ENCODE measurements at places on chromosomes 12 and 14. TPM values are rescaled to one million over a fixed set of nuclear protein-coding genes. Genes with fewer than 3 reads are reported as not detected.
A peak's percentile ranks its signal among the peaks of the same experiment; 100 is the strongest.

DNA sequence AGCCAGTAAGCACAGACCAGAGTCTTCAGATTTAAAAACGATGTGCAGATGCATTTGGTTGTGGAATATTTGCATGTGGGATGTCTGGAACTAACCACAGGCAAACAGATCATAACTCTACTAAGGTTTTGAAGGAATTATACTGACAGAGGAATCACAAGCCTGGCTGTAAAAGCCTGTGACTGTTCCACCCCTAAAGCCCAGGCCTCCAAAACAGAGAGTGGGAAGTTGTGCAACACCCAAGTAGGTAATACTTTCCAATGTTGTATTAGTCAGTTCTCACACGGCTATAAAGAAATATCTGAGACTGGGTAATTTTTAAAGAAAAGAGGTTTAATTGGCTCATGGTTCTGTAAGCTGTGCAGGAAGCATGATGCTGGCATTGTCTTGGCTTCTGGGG lies 68.1 kb upstream of the DCD start:
- H3K27ac ChIP-seq, result no peak overlapping the region
- DNase-seq, result peak; percentile 52
- no peak overlapping the region for H3K4me3 ChIP-seq
- no peaks in the 10 kb centered on the region for H3K27me3 ChIP-seq
- peaks cover 16% of the 10 kb centered on the region for H3K4me1 ChIP-seq

NR1H4 gene
- not detected for polyA plus RNA-seq

CHGA gene
- polyA plus RNA-seq, result not detected

VRTN gene
- polyA plus RNA-seq, result not detected

HOXC10 gene
- polyA plus RNA-seq, result not detected

DNA sequence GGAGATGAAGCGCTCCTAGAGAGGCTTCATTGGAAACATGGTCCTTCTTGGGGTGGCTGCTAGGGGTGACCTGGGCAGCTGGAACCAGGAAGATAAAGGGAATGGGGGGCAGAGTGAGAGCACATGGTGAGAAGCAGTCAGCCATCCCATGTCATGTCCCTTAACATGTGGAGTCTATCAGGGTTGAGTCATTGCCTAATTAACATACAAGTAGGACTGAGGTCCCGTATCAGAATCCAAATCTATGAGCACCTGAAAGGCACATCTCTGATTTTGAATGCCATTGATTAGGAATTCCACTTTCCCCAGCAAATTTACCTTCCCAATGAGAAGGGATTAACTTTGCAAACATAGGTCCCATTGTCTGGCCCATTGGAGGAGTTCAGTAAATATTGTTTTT lies 20.3 kb upstream of the PPP1R1A start:
- H3K27me3 ChIP-seq, result no peaks in the 10 kb centered on the region
- no peaks in the 10 kb centered on the region for H3K36me3 ChIP-seq
- no peak for DNase-seq
- no peak overlapping the region for H3K27ac ChIP-seq
- no peak overlapping the region for H3K4me3 ChIP-seq
- H3K4me1 ChIP-seq, result no peaks in the 10 kb centered on the region

DNA sequence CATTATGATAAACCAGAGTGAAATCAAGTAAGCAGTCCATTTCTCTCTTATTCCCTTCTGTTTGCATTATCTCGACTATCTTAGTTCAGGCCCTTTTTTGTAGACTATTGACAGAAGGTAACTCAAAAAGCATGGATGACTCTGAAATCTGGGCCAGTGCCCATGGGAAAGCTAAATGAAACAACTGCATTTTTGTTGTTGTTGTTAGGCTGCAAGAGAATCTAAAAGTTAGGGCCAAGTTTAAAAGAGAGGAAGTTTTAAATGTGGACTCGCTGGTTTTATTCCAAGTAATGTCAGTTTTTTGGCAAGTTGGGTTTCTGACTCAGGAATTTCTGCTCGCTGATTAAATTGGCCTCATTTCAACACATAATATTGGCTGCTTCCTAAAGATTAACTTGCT lies 201.1 kb downstream of the PIK3C2G start:
- no peaks in the 10 kb centered on the region for H3K27me3 ChIP-seq
- H3K4me1 ChIP-seq, result no peaks in the 10 kb centered on the region
- H3K27ac ChIP-seq, result no peak overlapping the region
- no peaks in the 10 kb centered on the region for H3K36me3 ChIP-seq
- H3K4me3 ChIP-seq, result no peak overlapping the region

- DNase-seq, result no peak
- no peak overlapping the region for H3K4me3 ChIP-seq
- H3K27ac ChIP-seq, result no peak overlapping the region
Measured at GRCh38 chr12:13339538-13339937, 143.0 kb downstream of the EMP1 start.

SNAPC1 gene
- polyA plus RNA-seq, result 3.2 TPM

GRCh38 chr12:80469681-80470080 lies 25.6 kb downstream of the PTPRQ start:
- H3K36me3 ChIP-seq, result no peaks in the 10 kb centered on the region
- H3K4me3 ChIP-seq, result no peak overlapping the region
- H3K27me3 ChIP-seq, result no peaks in the 10 kb centered on the region
- no peak overlapping the region for H3K27ac ChIP-seq

ADAMTS20 gene
- not detected for polyA plus RNA-seq

TSPAN8 gene
- polyA plus RNA-seq, result not detected

DNA sequence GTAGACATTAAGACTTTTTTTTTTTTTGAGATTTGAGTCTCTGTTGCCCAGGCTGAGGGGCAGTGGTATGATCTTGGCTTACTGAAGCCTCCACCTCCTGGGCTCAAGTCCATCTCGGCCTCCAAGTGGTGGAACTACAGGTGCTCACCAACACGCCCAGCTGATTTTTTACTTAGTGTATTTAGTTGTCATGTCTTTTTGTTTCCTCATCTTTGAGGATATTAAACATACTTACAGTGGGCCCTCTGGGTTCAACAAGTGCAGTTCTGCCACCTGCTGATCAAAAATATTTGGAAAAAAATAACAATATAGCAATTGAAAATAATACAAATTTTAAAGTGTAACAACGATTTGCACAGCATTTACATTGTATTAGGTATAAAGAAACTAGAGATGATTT lies 4.4 kb upstream of the B4GALNT1 start:
- no peak overlapping the region for H3K27ac ChIP-seq
- peaks cover 18% of the 10 kb centered on the region for H3K27me3 ChIP-seq
- no peaks in the 10 kb centered on the region for H3K36me3 ChIP-seq
- DNase-seq, result no peak

GRCh38 chr12:93979189-93979588 lies 169.2 kb upstream of the PLXNC1 start:
- H3K27me3 ChIP-seq, result no peaks in the 10 kb centered on the region
- H3K4me1 ChIP-seq, result no peaks in the 10 kb centered on the region
- DNase-seq, result no peak

DNA sequence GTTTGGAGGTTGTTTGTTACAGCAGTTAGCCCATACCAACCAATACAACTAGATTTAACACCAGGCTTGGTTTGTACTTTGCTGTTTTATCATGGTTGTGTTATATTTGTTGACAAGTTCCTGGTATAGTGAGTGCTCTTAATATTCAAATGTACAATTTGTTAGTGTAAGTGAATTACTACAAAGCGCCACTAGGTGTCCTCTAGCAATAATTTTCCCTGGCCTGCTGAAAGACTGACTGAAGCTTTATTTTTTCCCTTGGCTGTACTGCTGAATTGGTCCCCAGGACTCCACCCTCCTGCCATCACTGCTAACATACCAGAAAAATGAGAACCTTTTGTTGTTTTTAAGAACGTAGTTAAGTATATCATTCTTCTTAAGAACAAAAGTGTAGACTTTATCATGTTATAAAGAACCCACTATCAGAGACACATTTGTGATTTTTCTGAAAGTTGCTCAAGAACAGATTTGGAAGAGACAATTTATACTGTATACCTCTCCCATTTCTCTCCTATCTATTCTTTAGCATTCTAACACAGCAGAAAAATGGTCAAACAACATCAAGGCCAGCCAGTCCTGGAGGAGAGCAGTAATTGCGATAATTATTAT lies 75.3 kb upstream of the FAR2 start:
- H3K27me3 ChIP-seq, result no peaks in the 10 kb centered on the region
- no peaks in the 10 kb centered on the region for H3K4me1 ChIP-seq
- no peak overlapping the region for H3K4me3 ChIP-seq
- no peaks in the 10 kb centered on the region for H3K36me3 ChIP-seq

KRT74 gene
- not detected for polyA plus RNA-seq

- H3K36me3 ChIP-seq, result no peaks in the 10 kb centered on the region
- H3K27ac ChIP-seq, result peak overlapping the region; percentile 99
- peak overlapping the region; percentile 86 for H3K4me3 ChIP-seq
Measured at GRCh38 chr12:132489078-132489601, 811 bp upstream of the FBRSL1 start.

- no peaks in the 10 kb centered on the region for H3K36me3 ChIP-seq
- H3K27me3 ChIP-seq, result no peaks in the 10 kb centered on the region
- H3K27ac ChIP-seq, result no peak overlapping the region
- no peak overlapping the region for H3K4me3 ChIP-seq
- DNase-seq, result no peak
Measured at GRCh38 chr14:63565448-63565847, 22.3 kb upstream of the PPP2R5E start.

DNA sequence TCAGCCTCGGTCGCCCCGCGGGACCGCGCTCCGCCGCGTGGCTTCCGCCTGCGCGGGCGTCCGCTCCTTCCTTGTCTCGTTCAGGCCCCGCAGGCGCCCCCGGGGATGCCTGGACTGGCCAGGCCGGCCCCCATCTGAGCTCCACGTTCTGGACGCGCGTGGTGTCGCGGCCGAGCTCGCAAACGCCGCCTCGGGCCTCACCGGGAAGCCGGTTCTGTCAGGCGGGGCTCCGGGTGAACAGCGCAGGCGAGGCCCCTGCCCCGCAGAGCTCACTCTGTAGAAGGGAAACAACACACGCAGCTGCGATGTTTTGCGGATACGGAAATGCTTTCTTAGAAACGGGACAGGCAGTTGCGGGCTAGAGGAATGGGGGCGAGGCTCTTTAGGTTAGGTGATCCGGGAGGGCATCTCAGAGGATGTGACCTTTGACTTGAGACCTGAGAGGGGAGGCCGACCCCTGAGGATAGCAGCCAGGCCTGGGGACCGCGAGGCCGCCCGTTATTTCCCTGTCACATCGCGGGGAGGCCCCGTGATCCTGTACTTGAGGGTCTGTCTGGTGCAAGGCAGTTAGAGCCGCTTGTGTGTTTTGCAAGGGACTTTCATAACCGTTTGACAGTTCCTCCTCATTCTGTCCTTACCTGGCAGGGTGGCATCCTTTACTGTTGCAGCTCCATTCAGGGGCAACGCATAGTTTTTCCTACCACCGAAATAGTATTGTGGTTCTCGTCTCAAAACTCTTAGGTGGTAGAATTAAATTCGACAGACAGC lies 584 bp downstream of the VRK1 start:
- peaks cover 38% of the 10 kb centered on the region for H3K4me1 ChIP-seq
- DNase-seq, result no peak
- no peaks in the 10 kb centered on the region for H3K27me3 ChIP-seq
- peak overlapping the region; percentile 47 for H3K27ac ChIP-seq
- H3K36me3 ChIP-seq, result no peaks in the 10 kb centered on the region

PPP1R1A gene
- not detected for polyA plus RNA-seq

DNA sequence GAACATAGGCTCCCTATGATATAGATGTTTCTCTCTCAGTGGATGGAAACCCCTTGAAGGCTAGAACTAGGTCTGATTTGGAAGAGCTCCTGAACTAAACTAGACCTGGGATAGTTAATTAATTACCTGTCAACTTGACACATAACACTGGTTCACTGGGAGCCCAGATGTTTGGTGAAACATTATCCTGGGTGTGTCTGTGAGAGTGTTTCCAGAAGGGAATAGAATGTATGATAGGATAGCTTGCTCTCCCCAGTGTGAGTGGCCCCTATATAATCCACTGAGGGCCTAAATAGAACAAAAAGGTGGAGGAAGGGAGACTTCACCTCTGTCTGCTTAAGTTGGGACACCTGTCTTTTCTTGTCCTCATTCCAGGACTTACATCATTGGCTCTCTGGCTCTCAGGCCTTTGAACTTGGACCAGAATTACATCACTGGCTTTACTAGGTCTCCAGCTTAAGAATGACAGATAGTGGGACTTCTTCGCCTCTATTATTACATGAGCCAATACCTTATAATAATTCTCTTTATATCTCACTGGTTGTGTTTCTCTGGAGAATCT lies 194.1 kb downstream of the KTN1 start:
- H3K36me3 ChIP-seq, result no peaks in the 10 kb centered on the region
- H3K27me3 ChIP-seq, result no peaks in the 10 kb centered on the region
- no peak overlapping the region for H3K27ac ChIP-seq
- no peak overlapping the region for H3K4me3 ChIP-seq
- DNase-seq, result no peak
- no peaks in the 10 kb centered on the region for H3K4me1 ChIP-seq

DNA sequence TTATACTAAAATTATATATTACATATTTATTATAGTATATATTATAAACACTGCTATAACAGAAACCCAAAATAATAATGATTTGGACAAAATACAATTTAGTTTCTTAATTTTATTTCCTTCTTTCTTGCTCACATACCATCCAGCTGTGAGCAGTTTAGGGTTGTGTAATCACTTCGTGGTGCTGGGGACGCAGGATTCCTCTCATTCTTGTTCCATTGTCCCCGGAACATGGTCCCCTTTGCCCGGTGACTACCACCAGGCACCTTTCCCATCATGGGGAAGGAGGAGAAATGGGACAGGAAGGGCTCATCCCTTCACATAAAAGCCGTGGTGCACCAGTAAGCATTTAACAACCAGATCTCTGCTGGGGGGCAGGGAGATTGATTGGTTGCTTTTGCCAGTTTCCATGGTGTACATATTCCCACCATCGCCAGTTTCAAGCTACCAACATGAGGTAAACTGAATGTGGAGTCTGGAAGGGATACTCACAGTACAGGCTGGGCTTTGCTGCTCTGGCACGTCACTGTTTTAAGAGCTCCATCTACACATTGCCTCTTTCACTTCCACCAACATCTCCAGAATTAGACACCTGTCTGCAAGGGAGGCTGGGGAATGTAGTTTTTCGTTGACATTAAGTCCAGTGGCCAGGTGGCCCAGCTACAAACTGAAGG lies 191.5 kb downstream of the TMEM132C start:
- H3K27me3 ChIP-seq, result no peaks in the 10 kb centered on the region
- no peak overlapping the region for H3K4me3 ChIP-seq

DNA sequence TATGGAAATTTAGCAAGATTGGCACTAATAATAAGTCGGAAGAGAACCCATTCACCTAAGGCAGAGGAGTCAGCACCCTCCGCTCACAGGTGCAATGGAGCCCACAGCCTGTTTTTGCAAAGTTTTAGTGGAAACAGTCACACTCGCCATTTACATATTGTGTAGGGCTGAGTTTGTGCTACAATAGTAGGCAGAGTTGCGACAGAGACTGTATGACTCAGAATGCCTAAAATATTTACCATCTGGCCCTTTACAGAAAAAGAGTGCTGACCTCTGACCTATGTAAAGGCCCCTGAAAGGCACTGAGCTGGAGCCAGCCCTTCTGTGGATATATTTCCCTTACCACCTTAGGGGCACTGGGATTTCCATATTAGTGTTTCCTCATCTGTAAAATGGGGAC lies 79.0 kb downstream of the PRIMA1 start:
- H3K27me3 ChIP-seq, result no peaks in the 10 kb centered on the region
- no peak overlapping the region for H3K4me3 ChIP-seq
- no peaks in the 10 kb centered on the region for H3K36me3 ChIP-seq
- no peaks in the 10 kb centered on the region for H3K4me1 ChIP-seq
- no peak overlapping the region for H3K27ac ChIP-seq
